ENCODE measurements at places on chromosomes 3 and 15. TPM values are rescaled to one million over a fixed set of nuclear protein-coding genes. Genes with fewer than 3 reads are reported as not detected.

The LEKR1 gene
- 0.71 TPM for total RNA-seq

The DPPA2 gene
- total RNA-seq = not detected

The GHSR gene
- not detected for total RNA-seq

The BCL6 gene
- total RNA-seq = 13.8 TPM

The SLC25A36 gene
- total RNA-seq = 30.5 TPM

The GPR160 gene
- total RNA-seq = 1.1 TPM

The RPS17 gene
- total RNA-seq = 4,635 TPM

The UBE2E2 gene
- total RNA-seq = 119 TPM

The ISY1 gene
- total RNA-seq = 20.2 TPM

All from airway epithelial cell (primary cell).